ENCODE measurements at places on chromosomes 7 and 10. TPM values are rescaled to one million over a fixed set of nuclear protein-coding genes. Genes with fewer than 3 reads are reported as not detected.

DNA sequence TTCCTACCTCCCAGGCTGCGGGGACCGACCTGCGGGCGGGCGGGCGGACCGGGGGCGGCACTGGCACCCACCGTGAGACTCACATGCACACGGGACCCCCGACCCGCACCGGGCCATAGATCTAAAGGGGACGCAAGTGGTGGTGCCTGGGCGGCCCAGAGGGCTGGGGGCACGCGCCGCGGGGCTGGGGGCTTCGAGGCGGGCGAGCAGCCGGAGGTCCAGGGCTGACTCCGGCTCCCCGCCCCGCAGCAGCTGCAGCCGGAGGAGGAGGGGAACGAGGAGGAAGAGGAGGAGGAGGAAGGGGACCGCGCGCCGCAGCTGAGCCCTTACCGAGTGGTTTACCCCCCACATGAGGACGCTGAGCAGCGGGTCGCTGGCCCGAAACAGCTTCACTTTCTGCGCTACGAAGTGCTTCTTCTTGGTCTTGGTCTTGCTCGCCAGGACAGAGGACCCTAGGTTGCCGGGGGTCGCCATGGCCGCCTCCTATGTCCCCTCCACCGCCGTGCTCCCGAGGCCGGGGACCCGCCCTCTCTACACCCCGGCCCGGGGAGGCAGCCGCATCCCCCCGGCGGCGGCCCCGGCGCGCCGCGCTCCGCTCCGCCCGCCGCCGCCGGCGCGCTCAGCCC is 412 bp downstream of the PIP4K2A start:
- DNase-seq, result no peak

DNA sequence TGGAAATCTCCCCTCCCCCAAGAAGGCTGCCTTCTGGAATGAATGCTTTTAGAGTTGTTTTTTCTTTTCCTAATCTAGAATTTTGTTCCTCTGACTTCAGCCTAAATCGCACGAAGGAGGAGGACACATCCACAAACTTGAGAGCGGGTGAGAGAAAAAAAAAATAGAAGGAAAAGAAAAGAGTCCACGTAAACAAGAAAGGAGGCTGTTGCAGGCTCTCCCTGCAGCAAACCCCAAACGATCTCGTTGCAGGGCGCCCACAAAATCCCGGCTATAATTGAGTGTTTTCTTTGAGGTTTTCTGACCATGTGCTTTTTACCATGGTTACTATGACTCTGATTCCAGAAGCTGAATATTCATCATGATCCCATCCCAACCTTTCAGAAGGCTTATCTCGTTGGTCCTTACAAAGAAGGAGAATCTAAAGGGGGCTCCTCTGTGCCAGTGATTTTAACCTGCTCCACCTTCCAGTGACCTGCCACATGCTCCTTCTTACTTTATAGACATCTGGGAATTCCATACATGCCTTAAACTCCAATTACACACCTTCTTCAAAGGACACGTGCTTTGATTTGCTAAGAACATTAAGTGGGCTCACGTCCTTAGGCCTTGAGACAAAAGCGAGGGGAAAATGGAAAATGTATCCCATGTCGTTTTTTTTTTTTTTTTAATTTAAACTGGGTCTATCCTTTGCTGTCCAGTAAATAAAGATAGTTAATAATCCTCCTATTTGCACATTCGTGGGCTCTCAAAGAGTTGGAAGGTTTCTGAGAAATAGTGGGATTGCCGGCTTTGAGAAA is 5.8 kb downstream of the TWIST1 start:
- DNase-seq, result no peak

DNA sequence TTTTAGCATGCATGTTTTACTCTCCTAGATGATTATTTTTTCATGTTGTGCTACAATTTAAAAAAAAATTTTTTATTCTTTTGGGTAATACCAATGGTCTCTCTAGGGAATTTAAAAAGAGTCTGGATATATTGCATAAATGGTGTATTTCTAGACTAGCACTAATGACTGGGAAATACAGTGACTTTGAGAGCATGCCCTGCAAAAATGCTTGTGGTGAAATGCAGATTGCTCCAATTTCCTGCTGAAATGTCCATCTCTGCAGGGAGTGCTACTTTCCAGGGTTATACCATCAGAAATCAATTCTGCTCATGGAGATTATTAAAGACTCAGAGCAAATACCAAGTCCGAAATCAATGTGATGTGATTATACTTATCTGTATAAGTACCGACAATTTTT is 186.1 kb downstream of the PRKG1 start:
- DNase-seq, result no peak

GRCh38 chr10:131214521-131215244 is 96.8 kb downstream of the TCERG1L start:
- no peak for DNase-seq

GRCh38 chr7:96993980-96994379 is 11.4 kb upstream of the DLX6 start:
- DNase-seq, result no peak

The ACSM6 gene
- total RNA-seq, result not detected

- DNase-seq, result no peak
These were observed 68.7 kb upstream of the NPTX2 start for GRCh38 chr7:98548370-98548769.

DNA sequence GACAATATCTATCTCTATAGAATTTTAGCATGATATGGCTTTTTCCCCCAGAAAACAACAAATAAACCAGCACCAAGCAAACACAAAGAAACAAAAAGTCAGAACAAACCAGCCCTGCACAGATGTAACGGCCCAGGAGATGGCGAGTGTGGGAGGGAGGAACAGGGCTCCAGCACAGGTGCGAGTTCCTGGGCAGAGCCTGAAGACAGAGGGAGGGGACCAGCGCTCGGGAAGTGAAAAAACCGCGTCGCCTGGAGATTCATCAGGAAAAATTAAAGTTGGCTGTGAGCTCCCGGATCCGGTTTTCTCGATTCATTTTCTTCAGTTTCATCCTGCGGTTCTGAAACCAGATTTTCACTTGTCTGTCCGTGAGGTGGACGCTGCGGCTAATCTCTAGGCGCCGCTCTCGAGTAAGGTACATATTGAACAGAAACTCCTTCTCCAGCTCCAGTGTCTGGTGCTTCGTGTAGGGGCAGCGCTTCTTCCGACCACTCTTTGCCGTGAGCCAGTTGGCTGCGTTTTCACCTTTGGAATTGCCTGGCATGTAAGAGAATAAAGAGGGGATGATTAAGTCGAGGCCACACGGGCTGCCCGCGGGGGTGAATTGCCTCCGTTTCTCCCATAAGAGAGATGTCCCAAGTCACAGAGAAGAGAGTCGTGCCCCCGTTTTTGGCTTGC is 2.3 kb downstream of the HOXA10 start:
- DNase-seq, result no peak

The PILRA gene
- total RNA-seq, result not detected
